ENCODE measurements at places on chromosomes 7 and 10.
A peak's percentile ranks its signal among the peaks of the same experiment; 100 is the strongest.

DNA sequence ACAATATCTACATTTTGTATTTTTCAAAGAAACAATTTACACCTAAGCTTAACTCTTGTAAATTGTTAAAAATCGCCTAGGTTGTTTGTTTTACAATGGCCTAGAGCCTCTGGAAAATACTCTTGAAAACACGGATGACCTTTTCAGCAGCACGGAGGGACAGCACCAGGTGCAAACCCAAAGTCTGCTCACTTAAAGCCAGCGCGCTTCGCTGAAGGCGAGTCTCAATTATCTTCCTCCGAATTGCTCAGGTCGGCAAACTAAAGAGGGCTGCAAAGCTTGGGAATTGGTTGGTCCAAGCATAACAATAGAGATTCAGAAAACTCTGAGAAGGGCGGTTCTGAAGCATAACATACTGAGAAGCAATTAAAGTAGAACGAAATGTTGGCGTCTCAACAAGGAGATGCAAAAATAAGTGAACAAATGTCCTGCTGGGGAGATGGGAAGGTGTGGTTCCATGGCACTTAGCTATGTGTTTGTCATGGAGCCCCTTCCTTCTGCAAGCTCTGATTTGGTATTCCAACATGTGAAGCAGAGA is 139.9 kb upstream of the PITRM1 start:
- DNase-seq, result no peak

- peak; percentile 84 for DNase-seq
Measured at GRCh38 chr7:134771889-134772288, 7.5 kb upstream of the CALD1 start.

DNA sequence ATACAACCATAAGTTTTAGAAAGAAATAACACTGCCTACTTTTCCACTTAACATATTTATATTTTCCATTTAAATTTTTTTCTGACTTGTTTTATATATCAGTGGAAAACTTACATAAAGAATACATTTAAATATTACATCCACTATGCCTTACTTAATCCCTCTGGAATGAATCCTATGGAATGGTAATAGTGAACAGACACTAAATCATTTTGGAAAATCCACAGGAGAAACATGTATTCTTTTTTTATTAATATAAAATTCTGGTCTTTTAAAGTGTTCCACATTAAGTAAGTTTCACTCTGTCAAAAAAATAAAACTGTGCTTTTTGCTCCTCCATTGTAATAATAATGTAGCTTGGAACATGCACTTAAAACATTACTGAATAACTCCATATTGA is 236.8 kb upstream of the LRRN3 start:
- DNase-seq, result no peak

DNA sequence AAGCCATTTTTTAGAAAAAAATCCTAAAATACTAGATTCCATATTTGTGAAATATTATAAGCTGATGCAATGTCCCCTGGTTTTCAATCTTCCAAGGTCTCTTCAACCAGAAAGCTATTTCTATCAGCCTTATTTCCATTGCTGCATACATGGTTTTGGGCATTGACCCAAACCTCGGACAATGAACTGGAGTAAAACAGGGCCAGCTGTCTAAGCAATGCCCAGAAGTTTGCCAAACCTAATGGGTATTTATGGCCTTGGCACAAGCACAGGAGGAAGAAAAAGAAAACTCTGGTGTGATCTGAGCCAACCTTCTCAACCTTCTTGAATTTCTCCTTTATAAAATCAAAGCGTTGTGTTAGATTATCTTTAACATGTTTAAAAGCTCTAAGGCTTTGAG is 402.3 kb downstream of the DNAJB9 start:
- no peak for DNase-seq

GRCh38 chr7:134051020-134051419 is 76.1 kb upstream of the LRGUK start:
- no peak for DNase-seq

DNA sequence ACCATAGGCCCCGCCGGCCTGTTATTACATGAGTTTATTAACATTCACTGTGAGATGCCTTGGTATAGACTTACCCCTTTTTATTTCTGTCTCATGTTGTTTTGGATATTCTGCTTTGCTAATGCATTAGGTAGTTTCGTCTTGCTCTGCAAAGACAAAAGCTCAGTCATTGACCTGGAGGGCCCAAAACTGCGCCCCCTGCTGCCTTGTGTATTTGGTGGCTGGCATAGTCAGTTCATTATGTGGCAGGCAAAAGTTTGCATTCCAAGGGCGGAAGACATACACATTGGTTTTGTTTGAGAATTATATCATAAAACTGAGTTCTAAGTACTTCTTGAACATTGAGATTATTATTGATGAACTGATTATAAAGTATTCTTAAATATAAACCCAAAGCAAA is 372.5 kb downstream of the SDK1 start:
- peak; percentile 53 for DNase-seq

GRCh38 chr10:132229834-132230556 is 43.2 kb downstream of the DPYSL4 start:
- no peak for DNase-seq

GRCh38 chr10:24722131-24722675 is 1.5 kb downstream of the ARHGAP21 start:
- DNase-seq, result peak; percentile 60

DNA sequence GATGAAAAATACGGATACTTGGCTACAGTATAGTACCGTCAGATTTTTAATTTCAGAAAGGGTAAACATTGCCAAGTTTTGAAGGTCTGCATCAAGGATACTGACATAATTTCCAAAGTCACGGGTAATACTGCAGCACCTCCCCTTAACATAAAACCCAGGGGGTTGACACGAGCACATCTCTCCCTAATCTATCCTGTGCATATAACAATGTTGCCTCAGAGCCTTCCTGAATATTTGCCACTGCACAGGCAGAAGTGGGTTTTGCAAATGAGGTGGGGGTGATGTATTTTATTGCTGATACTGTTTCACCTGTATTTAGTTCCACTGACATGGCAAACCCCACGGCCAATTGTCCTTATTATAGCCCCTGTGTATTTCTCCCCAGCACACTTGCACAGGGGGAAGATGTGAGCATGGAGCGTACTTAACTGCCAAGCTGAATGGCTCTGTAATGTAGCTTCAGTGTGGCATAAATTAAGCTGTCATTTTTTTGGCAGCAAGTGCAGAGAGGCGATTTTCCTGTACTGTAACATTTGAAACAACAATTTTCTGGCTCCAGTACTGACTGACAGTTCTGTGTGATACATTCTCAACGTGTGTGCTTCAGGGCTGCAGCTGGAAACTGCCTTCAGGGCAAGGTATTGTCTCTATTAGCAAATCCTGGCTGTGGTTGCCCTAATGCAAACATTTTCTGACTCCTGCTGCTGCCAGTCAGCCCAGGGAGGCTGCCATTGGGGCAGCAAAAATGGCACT is 299.6 kb upstream of the SP4 start:
- DNase-seq, result no peak

DNA sequence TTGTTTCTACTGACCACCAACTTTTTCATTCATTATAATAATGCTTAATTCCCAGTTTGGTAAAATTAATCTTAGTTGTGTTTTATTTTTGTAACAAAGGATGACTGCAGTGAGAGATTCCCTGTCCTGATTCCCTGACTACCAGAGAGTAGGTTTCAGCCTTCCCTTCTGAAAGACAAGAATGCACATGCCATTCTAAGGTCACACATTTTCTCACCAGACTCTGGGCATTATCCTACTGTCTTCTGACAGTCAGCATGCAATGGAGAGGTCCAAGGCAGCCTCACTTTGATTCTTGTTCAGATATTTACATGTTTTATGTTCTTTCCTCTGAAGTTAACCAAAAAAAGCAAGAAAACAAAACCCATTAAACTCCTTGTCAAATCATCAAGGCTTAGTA is 372.7 kb upstream of the CDC14C start:
- DNase-seq, result no peak

DNA sequence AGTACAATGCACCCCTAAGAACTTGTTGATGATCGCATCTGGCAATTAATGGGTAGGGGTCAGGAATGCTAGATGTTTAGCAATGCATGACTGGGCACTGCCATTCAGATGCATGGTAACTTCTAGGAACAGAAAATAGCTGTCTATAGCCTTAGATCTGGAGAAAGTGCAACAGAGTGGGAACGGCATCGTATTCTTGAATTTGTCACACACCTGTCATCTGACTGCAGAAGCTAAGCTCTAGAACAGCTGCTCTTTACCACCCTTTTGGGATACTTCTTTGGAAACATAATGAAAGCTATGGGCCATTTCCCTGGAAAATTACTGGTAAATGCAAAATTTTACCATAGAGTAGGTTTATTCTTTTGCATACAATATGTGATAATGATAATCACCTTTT is 118.1 kb downstream of the SLC25A13 start:
- no peak for DNase-seq

GRCh38 chr7:112929421-112929820 is 139.2 kb upstream of the TMEM168 start:
- DNase-seq, result no peak

DNA sequence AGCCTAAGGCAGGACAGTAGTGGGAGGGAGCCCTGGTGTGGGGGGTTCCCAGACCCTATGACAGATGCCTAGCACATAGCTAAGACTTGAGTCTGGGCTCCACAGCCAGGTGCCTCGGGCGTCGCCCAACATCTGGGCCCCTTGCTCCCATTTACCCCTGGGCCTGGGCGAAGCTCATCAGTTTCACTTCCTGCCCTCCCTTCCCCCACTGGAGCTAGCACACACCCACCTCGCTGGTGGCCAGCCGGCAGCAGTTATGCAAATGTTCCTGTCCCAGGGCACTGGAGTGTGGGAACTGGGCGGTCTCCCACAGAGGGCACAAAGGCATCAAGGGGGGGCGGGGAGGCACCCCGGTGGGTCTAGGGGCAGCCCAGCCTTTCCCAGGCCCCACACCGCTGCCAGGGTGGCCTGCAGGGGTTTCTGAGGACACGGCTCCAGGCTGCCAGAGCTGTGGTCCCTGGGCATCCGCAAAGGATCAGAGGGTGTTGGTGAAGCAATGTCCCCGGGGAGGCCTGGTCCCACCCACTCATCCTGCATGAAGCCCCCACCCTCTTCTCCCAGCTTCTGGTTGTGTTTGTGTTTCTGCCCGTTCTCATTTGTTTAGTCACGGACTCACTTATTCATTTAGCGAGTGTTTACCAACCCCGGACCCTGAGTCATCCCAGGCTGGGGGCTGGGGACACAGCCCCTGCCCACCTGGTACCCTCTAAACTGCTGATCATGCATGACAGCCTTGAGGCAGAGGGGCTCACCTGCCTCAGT is 20.4 kb downstream of the SH2B2 start:
- peak; percentile 95 for DNase-seq

- no peak for DNase-seq
Measured at GRCh38 chr7:157309988-157310668, 26.7 kb upstream of the DNAJB6 start.

- DNase-seq, result no peak
Measured at GRCh38 chr10:96651998-96652431, 65.2 kb upstream of the TM9SF3 start.

DNA sequence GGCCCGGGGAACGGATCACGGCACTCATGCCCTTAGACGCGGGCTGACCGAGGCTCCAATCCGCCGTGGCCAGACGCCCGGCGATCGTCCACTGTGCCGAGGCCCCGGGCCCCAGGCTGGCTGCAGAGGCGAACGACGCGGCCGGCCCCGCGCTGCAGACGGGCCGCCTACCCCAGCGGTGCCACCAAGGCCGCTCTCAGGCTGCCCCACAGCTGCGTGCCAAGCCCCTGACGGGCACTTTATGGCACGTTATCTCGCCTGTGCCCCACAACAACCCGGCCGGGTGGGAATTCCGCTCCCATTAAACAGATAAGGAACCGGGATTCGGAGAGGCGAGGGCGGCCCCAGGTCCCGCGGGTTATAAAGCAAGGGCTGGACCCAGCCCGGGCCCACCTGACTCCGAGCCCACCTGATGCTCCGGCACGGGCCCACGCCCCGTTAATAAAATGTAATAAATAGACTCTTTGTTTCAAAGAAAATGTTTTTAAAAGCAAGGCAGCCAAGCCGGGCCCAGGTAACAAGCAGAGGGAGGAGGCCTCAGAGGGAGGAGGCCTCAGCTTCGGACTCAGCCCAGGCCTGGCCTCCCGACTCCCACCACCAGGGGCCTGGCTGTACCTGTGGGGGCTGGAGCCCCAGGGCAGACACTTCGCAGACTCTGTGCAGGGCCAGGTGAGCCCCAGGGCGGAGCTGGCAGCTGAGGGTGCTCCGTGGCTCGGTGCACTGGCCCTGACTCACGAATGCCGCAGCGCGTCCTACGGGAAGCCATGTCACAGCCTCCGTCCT is 79.7 kb downstream of the FOXL3 start:
- DNase-seq, result no peak

- no peak for DNase-seq
Measured at GRCh38 chr10:48523212-48523819, 81.6 kb downstream of the ARHGAP22 start.

DNA sequence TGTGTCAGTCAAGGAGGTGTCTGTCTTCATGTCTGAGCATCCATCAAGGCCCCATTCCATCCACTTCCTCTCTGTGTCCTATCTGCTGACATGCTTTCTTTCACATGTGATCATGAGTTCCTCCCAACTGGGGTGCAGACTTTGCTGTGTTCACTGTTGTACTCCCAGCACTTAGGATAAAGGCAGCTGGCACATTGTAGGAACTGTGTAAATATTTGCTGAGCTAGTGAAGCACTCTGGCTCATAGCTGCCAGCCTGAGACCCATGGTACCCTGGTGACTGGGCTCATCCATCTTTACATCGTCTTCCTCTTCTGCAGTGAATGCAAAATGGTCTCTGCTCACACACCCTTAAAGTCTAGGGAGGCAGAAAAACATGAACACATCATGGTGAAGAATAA is 242.2 kb upstream of the IGFBP3 start:
- DNase-seq, result peak; percentile 89

GRCh38 chr7:47591655-47592572 is 10.0 kb upstream of the TNS3 start:
- DNase-seq, result no peak

DNA sequence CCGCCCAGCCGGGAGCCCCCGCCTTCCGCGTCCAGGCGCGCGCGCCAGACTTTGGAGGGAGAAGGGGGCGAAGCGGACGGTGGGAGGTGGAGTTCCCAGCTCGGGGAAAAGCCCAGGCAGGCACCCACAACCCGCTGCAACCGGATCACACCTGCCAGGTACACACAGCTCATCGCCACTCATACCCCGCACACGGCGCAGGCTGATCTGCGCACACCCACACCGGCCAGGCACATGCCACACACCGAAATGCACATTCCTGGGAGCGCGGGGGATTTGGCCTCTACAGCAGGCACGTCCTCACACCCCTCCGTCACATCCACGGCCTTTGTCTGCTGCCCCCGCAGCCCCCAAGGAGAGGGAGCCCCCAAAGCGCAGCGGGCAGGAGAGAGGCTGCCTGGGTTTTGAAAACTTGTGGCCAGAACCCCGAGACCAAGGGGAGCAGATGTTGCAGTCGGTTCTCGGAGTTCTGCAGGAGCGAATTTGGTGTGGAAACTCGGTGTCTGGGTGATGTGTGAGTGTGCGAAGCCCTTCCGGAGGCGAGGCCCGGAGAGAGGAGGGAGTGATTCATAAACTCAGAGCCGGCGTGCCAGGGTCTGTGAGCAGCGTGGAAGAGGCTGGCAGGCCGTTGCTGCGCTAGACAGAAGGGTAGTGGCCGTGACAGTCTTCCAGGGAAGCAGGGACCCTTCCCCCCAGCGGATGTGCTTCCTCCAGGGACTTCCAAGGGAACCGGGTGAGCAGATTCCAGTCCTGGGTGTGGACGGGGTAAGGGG is 734 bp downstream of the CHST3 start:
- DNase-seq, result peak; percentile 42

- DNase-seq, result no peak
Measured at GRCh38 chr7:39306016-39306570, 260.1 kb upstream of the YAE1 start.

Measured in DMS53 (cell line).